ENCODE measurements at places on chromosomes 12 and 14.

DNA sequence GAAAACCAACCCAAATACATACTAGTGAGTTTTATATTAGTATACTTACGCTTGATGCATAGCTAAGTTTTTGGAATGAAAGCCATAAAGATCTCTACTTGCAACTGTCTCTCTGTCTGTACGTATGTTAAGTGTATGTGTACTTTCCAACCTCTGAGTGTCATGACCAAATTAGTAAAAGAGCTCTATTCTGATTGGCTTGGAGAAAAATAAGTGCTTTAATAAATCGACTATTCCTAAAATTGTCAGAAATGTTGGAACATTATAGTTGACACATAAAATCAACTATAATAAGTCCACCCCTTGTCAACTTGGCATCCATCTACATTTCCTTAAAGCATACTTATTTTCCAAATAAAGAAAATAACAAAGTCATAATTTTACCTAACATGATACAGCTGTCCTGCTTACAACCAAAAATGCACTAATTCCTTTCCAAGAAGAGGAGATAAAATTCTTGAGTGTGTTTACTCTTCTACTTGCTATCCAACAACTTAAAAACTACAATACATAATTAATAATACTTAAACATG is 507.4 kb upstream of the ATP2B1 start:
- no peak for DNase-seq

DNA sequence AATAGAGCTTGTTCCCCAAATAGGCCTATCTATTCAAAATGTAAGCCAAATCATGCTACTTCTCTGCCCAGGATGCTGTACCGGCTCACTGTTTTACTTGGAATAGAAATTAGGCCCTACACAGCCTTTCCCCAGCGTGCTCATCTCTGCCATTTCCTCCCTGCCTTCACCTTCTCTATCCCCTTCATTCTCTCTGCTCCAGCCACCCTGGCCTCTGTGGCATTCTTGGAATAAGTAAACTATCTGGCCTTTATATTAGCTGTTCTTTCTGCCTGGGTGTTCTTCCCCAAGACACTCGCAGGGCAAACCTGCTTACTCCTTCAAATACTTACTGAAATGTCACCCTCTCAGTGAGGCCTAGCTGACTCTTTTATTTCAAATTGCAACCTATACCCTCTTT is 30.9 kb upstream of the DYRK2 start:
- no peak for DNase-seq

DNA sequence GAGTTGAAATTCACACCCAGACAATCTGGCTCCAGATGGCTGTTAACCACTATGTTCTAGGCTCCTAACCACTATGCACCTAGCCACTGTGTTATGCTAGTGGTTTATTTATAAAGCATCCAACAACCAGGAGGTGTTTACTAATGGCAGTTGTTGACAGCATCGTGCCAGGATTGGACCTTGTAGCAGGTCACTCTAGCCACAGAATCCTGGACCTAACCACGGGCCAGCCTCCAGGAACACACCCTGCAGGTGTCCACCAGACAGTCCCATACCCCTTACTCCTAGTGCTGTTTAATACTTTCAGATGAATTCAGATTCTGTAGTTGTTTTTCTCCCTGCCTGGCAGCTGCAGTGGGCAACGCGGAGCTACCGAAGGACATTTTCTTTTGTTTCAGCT is 109.4 kb upstream of the MYL2 start:
- DNase-seq, result no peak

DNA sequence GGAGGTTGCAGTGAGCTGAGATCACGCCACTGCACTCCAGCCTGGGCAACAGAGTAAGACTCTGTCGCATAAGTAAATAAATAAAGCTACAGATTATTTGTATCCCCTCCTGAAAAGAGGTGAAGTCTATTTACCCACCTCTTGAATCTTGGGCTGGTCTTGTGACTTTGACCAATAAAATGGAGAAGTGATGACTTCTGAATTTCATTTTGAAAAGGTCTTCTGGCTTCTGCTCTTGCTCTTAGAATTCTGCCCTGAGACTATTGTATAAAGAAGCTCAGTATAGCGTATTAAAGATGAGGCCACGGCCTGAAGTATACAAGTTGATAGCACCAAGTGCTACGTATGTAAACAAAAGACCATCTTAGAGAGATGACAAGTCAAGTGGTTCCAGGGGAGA is 88.3 kb upstream of the AMN1 start:
- no peak for DNase-seq

GRCh38 chr12:14951851-14952250 is 9.6 kb downstream of the ARHGDIB start:
- no peak for DNase-seq

GRCh38 chr12:6641131-6641530 is 5.4 kb upstream of the LPAR5 start:
- no peak for DNase-seq

GRCh38 chr12:26465419-26466097 is 270.2 kb downstream of the SSPN start:
- DNase-seq, result no peak

DNA sequence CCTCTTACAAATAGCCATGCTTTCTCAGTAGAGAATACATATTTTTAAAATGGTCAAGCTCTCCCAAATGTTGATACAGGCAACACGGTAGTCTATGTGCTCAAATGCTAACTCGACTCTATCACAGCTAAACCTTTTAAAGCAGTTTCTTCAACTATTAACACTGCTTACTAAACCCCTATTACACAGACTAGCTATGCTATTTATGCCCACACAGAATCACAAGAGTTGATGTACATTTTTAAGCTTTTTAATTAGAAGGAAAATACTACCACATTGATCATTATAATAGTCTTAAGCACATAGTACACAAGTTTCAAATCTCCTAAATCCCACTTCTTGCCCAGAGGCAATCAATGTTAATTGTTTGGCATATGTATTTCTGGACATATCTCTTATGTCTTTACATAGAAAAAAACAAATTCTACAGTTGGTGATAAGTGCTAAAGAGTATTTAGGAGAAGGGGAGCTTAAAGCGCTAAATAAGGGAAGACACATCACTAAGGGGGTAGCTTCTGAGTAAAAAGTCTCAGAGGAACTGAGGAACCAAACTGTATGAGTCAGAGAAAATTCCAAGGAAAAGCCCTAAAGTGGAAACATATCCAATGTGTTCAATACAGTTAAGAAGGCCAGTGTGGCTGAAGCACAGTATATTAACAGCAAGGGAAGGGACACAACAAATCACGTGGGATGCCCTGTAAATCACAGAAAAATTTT is 13.7 kb downstream of the HNRNPC start:
- DNase-seq, result no peak

DNA sequence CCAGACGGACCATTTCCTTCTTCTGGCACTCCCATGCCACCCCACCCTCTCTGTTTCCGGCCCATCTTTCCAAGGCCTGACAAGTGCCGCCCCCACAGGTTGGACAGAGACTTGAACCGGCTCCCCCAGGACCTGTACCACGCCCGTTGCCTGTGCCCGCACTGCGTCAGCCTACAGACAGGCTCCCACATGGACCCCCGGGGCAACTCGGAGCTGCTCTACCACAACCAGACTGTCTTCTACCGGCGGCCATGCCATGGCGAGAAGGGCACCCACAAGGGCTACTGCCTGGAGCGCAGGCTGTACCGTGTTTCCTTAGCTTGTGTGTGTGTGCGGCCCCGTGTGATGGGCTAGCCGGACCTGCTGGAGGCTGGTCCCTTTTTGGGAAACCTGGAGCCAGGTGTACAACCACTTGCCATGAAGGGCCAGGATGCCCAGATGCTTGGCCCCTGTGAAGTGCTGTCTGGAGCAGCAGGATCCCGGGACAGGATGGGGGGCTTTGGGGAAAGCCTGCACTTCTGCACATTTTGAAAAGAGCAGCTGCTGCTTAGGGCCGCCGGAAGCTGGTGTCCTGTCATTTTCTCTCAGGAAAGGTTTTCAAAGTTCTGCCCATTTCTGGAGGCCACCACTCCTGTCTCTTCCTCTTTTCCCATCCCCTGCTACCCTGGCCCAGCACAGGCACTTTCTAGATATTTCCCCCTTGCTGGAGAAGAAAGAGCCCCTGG is 1.2 kb upstream of the CMTM5 start:
- DNase-seq, result no peak

GRCh38 chr12:110253176-110253575 is 27.9 kb upstream of the ATP2A2 start:
- DNase-seq, result no peak

GRCh38 chr14:75003250-75004027 is 718 bp downstream of the EIF2B2 start:
- DNase-seq, result peak; percentile 6

DNA sequence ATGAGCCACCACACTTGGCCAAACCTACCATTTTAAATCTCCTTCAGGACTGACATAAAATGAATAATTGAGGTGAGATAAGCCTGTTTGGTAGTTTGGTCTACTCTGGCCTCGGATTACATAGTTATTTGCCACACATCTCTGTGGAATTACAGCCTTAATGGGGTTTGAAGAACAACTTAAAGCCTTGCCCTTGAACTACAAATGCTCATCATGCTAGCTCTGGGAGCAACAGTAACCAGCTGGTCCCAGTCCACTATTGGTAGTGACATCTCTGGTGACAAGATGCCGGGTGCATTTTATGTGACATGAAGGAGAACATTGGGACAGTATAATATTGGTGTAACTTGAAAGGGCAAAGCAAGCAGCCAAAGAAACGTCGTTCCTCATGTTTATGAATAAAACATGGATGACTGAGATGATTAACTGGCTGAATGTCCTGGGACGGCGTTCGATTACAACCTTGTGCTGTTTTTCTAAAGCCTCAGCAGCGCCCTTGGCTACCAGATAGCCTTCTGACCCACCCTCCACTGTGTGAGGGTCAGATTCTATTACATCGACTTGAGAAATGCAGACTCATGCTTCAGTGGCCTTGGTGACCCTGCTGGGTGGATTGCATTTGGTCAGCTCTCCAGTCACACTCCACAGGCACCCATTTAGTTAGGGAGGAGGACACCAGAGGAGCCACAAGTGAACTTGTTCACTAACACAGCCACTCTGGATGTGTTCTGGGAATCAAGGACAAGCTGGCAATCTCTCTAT is 41.5 kb downstream of the BEST3 start:
- DNase-seq, result no peak

DNA sequence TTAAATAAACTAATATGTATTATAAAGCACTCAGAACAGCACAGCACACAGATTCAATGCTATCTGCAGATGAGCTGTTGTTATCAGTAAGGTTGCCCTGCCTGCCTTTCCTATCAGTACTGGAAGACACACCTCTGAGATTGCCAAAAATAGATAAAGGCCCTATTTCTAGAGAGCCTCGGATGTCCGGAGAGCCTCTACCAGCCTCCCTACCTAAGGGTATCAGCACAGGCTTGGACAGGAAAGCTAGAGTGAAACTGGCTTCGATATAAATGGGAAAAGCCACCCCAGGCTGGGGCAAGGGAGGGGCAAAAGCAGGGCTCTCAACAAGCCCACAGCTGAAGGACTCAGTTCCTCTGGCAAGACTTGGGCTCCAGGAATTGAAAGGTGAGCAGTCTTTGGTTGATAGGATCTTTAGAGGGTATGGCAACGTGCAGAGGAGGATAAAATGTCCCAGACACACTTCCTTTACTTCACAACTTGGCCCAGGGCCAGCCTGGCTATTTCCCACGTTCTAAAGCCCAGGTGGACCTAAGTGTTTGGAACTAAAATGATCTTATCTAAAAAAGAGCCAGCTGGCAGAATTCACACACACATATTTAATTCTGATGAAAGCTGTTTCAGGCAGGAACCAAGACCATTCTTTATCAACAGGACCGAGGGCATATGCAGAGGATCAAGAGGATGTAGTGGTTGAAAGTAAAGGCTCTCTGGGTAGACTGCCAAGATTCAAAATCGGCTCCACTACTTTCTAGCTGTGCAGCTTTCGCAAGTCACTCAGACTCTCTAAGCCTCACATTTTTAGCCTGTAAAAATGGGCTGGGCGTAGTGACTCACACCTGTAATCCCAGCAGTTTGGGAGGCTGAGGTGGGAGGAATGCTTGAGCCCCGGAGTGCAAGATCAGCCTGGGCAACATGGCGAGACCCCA is 37.8 kb upstream of the ITPR2 start:
- no peak for DNase-seq

DNA sequence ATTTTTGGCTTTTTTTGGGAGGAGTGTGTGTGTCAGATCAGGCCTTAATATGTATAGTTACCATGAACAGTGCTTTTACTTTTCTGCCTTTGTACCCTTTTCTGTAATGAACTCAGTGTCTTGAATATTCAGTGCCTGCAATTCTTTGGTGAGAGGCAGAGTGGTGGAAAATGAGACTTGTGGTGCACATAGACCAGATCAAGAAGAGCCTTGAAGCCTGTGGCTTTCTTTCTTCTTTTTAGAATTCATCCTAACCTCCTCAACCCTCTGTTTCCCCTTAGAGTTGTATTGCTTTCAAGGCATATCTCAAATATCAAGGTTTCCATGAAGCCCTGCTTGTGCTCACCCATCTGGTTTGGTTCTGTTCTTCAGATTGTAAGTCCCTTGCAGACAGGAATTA is 2.6 kb downstream of the YLPM1 start:
- DNase-seq, result peak; percentile 40

DNA sequence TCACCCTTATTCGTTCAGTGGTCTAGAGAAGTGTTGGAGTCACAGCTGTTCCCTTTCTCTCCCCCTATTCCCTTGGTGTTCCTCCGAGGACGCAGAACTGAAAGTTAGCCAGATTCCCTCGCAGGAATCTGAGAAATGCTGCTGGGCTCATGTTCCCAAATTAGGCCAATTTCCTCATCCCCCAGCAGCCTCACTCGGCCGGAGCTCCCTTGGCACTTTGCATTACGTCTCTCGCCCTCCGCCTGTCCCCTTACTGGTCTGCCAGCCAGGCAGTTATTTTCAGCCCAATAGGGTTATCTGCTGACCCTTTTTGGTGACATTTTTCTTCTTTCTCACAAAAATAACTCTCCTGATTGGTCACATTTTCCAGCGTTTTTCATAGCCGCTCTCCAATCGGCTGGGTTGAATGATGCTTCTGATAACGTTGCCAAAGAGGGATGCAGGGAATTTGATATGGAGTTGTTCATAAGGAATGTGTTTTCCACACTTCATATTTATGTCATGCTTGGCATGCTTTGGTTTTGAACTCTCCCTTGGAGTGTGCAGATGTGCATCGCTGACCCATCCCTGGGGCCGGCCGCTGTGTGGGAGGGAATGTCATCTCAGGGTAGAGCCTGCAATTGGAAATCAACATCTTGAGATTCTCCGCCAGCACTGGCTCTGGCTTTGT is 9.9 kb downstream of the IFT43 start:
- no peak for DNase-seq

DNA sequence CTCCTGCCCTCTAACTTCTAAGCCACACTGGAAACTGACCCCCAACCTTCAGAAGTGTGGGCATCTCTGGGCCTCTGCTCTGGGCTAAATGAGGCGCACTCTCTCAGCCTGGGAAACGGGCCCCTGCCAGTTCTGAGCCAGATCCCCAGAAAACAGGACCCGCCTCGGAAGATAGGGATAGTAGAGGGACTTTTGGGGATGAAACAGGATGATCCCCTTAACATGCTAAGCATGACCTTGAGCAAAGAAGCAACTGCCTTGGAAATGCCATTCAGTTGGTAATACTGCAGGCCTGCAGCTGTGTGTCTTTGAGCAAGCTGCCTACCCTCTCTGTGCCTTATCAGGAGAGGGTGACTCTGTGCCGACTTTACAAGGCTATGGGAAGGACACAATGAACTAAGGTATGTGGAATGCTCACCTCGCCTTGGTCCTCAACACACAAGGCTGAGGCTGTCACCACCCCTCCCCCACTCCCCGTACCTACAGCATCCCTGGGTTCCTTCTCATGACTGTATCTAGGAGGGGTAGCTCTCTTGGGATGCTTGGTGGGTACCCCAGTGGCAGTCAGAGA is 54.0 kb downstream of the NCOR2 start:
- no peak for DNase-seq
